Stimulated activated CD4-positive, alpha-beta T cell treated with anti-CD3 and anti-CD28 coated beads, Interleukin-15, amount 100 ng/mL, for 24 hours (primary cell): ENCODE measurements at places on chromosomes 3 and 15.

DNA sequence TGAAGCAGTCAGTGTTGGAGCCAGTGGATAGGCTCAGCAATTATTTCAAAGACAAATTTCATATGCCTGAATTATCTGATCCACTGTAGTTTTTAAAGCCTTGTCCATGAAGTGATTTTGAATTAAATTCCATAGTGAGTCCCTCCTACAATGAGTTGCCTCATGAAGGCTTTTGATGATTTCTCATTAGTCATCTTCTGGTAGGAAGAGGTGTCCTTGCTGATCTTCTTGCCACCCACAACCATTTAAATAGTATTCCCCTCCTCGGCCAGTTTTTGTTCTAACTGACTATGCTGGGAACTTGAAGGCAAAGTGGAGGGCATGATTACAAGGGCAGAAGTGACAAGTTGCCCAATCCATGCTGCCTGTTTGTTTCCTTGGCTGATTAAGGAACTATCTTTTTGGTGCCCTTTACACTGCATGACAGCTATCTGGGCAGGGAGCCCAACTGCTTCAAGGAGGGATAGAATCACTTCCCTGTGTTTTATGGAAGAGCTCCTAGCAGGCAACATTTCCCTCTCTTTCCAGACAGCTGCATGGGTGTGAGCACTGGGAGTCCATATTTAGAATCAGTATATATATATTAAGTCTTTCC, 617.5 kb downstream of the ZPLD1 start:
- no peak for DNase-seq

GRCh38 chr3:134364936-134365765, 9.1 kb downstream of the AMOTL2 start:
- no peak for DNase-seq

- DNase-seq: no peak
These were observed 74.1 kb downstream of the GAP43 start for GRCh38 chr3:115697263-115698053.

- no peak for DNase-seq
These were observed 883.6 kb upstream of the NR2F2 start for GRCh38 chr15:95446854-95447253.

DNA sequence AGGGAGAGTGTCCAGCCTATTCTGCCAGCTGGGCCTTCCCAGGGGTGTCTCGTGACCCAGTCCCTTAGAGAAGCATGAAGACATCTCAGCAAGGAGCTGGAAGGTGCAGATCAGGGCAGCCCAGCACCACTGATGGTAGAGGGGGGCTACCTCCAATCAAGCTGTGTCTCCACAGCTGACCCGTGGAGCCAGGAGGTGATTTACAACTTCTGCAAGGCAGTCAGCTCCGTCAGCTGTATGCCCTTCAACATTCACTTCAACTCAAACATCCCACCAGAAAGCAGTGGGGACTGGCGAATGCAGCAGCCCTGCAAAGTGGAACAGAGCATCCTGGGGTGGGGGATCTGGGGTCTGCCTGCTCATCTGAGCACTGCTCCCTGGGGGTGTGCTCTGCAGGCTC, 32.6 kb upstream of the FRG2C start:
- no peak for DNase-seq

DNA sequence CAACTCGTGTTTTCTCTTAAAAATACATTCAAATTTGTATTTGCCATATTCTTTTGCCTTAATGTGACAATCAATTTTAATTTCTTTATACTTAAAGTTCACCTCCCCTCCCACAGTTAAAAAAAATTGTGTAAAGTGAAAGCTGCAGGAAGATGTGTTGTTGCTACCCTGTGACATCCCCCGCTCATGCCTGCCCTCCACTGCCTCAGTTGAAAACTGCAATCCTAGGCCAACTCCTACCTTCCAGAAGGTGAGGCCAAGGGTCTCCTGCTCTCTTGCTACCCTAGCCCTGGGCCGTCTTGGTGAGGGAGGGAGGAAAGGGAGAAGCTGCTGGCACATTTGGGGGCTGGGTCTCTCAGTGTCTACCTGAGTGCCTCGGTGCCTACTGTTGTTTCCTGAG, 57.0 kb upstream of the CMTM7 start:
- peak; percentile 59 for DNase-seq
